ENCODE measurements at places on chromosomes 6 and 20.

DNA sequence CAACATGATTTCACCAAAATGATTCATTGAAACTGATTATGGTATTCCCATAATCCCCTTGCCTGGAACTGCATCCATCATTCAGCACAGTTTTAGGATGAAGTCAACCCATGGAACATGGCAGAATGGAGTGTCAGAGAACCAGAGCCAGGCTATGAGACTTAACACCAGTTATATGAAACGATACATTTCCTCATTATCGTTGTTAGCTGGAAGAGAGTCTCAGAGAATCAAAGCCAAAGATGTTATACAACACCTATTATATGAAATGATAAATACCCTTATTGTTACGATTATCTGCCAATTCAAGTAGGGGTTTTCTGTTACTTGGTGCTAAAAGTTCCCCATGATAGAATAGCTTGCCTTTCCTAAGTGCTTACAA lies 131.2 kb downstream of the BCAS1 start:
- DNase-seq = no peak

GRCh38 chr6:89035252-89036101 lies 45.1 kb upstream of the PNRC1 start:
- no peak for DNase-seq

- no peak for DNase-seq
These were observed 28.5 kb downstream of the SMOC2 start for GRCh38 chr6:168469521-168469920.

DNA sequence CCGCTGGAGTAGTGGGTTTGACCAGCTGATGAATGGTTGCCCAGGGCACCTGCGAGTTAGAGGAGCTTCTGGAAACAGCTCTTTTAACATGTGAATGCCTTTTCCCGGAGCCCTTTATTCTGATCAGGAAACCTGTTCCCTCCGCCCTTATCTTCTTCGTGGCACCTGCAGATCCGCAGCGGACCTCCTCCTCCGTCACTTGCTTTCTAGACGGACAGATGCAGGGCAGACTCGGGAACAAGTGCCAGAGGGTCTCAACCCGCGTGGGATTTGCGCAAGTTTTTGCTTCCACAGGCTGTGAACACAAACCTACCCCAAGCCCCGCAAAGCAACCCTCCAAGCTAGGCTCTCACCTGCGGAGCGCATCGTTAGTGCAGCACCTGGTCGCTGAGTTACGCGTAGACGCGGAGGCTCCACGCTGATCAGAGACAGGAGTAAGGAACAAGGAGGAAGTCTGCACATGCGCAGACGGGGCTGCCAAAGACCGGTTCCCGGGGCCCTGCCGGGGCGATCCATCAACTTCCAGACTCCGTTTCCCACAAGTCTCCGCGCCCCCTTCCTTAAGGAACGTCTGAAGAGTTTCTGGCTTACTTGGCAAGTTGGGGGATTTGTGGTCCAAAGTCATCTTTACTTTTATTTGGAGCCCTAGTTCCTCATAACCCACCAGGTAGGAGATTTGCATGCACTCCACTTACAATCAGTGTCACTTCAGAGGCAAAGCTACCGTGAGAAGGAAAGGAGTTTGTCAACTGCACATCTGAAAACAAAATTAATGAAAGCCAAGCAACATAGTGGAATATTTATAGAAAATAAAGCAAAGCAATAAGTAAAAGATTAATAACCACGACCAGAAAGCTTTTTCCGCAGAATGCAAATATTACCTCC lies 52.7 kb upstream of the ELMO2 start:
- DNase-seq = no peak

GRCh38 chr6:105370351-105370750 lies 32.5 kb downstream of the PREP start:
- no peak for DNase-seq

DNA sequence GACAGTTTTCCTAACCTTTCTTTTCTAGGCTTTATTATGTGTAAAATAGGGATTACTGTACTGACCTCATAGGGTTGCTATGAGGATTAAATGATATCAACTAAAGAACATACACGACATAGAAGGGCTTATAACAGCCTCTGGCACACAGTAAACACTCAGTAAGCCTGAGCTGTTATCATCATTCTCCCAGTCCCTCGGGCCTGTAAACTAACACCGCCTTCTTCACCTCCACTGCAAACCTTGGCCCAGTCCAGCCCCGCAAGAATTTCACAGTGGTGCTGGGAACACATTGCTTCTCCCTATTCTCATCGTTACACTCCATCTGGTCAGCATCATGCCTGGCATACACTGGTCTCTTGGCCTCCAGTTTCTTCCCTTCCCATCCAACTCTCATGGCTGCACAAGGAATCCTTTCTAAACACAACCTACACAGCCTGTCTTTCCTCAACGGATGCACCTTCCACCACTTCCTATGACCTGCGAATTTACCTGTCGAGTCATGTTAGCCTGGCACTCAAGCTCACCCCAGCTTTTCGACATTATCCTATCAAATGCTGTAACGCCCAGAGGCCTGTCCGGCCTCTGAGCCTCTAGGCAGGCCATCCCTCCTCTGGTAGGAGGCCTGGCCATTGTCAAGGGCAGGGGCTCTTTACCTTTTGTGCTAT lies 92.1 kb downstream of the FYN start:
- DNase-seq = no peak

DNA sequence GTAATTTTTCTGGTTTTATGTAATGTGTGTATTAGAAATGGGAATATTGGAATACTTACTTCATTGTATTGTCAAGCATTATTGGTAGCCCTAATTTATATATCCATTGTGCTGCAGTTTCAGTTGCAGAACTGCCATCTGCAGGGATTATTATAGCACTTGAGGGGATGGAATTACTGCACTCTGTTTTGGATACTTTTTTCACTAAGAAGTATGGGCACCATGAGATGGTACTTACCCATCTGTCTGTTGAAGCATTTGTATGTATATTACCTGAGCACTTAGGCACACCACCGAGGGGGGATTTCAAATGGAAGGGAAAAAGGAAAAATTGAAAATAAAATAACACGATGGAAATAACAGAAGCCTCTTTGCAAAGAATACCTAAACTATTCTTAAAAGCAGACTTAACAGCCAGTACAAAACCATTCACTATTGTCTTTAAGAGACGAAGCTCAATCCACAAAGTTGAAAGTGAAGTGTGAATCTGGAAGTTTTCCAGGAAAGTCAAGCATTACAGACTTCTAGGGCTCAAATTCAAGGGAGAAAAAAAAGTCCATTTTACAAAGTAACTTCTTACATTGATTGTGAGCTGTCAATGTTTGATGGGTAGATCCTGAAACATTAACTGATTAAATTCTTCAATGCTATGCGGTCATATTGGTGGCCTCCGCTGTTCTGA lies 318.7 kb downstream of the SOX4 start:
- no peak for DNase-seq

GRCh38 chr20:53291548-53291947 lies 302.1 kb downstream of the ZNF217 start:
- DNase-seq = no peak

DNA sequence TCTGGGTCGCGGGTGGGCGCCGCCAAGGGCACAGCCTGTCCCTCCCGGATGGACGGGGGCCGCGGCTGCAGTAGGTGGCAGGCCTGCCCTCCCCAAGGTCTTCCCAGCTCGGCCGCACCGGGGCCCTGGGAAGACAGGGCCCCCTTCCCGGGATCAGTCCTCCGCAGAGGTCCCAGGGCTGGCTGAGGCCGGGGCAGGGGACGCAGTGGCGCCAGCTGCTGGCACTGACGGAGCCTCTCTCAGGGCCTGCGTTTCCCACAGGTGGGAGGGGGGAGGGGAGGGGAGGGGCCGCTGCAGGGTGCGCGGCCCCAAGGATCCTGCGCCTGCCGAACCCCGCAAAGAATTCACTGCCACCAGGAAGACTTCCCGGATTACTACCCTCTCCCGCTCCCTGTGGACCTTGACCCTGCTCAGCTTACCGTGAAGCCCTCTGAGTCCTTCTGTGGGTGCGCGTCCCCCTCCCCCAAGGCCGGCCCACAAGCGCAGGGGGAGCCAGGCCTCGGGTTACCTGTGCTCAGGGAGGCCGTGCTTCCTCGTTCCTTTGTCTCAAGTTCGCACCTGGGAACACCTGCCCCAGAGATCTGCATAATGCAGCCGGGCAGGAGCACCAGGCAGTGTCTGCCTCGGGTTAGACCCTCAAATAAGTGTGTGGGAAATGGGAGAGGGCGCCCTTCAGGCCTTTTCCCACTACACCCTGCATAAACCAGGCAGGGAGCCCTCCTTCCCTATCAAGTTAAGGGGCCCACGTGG lies 5.1 kb downstream of the LZTS3 start:
- DNase-seq = no peak

DNA sequence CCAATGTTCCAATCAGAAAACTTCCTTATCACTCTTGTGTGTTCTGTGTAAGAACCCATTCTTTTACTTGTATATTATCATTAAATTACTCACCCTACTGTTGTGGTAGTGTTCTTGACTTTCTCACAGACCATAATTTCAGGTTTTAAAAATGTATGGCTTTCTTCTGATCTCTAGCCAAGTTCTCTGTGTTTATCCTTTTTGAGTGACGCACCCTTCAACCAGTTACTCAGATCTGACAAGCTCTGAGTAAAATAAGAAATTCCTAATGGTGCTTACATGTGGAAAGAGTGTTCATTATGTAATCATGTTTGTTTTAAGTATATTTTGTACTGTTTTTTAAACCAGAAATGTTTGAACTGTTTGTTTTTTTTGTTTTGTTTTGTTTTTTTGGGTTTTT lies 11.0 kb downstream of the TBPL1 start:
- no peak for DNase-seq

DNA sequence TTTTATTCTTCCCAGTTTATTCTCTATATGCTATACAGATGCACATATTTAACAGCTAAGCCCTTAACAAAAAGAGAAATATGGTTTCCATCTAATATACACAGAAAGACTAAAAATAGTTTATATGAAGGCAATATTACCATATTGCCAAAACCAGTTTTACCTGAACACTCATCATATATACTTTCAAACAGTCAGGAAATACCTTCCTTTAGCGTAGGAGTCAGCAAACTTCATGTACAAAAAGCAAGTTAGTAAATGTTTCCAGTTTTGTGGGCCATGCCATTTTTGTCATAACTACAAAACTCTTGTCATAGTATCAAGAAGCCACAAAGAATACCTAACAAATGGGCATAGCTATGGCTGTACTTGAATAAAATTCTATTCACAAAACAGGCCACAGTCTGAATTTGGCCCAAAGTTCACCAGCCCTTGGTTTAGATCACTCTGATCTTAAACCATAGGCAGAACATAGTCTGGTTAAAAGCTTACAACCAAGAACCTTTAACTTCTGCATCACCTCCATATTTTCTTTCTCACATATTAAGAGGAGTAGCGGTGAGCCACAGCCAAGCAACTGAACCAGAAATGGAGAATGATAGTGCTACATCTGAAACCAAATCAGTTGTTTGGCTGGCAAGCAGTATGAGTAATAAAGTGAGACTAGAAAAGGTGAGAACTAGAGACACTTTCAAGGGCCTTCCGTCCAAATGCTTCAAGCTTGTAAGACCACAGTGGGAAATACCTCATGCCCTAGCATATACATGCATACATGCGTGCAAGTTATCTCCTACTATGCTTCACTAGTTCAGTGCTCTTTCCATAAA lies 116.6 kb downstream of the PTPRK start:
- no peak for DNase-seq

GRCh38 chr6:113707194-113707593 lies 150.0 kb upstream of the MARCKS start:
- no peak for DNase-seq

- DNase-seq = no peak
These were observed 649.7 kb upstream of the CHD6 start for GRCh38 chr20:42267793-42268384.

DNA sequence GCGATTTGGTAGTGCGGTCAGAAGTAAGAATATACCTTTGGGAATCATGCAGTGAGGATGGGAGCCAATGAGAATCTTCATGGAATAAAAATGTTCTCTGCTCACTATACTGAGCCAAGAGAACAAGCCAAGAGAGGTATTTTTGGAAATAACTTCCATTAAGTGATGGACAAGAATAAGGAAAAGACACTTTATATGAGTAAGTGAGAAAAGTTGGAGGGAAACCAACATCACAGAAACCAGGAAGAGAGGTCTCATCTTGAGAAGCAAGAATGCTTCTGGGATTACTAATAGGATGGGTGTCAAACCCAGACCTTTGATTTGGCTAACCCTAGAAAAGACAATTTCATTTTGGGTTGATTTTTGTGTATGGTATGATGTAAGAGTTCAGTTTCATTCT lies 181.2 kb upstream of the JAG1 start:
- no peak for DNase-seq

DNA sequence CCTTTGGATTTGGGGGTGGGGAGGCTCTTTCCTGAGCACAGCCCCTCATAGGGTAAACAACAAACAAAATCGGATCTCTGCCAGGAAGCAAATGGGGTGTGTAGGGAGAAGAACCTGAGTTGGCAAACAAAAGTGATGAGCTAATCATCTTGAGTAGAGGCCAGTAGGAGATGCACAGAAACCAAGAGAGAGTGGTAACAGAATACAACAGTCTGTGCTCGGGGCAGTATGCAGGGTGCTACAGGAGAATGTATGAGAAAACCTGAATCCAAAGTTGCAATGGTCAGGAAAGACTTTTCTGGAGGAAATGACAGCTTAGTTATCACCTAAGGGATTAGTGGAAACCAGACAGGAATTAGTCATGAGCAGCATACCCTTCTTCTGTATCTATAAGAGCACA lies 177.8 kb downstream of the CDKAL1 start:
- DNase-seq = no peak

- no peak for DNase-seq
These were observed 12.9 kb upstream of the OCSTAMP start for GRCh38 chr20:46563170-46563859.

DNA sequence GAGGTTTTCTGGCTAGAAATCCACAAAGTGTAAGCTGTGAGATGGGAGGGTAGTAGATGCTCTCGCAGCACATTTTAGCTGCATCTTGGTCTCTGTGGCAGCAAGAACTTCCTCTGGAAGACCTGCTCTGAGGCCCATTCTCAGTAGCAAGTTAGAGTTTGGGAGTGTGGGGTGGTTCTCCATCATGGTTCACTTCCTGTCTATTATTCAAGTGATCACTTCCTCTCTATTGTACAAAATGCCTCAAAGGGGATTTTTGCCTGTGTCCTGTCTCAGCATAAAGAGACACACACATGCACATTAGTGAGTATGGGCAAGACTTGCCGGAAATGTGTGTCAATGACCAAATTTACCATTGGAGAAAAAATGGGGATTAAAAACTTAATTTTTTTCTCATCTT lies 42.5 kb downstream of the LYRM2 start:
- no peak for DNase-seq

DNA sequence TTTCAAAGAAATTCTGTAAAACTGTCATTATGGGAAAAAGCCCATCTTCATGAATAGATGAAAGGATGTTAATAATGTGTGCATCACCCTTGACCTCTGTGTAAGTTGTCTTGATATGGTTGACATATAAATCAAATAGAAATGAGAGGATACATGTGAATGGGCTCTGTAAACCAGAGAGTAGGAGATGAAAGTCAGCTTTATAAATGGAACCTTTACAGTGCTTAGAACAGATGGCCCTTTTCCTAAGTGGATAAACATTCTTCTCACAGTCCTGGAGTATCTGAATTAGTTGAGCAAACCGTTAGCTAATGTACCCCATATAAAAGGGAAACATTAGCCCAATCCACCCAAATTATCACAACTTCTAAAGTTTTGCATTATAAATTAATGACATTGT lies 57.5 kb downstream of the MYLK4 start:
- DNase-seq = no peak

GRCh38 chr6:154920495-154921200 lies 74.5 kb upstream of the TIAM2 start:
- no peak for DNase-seq
